ENCODE measurements at places on chromosomes 6 and 20. TPM values are rescaled to one million over a fixed set of nuclear protein-coding genes. Genes with fewer than 3 reads are reported as not detected.

DNA sequence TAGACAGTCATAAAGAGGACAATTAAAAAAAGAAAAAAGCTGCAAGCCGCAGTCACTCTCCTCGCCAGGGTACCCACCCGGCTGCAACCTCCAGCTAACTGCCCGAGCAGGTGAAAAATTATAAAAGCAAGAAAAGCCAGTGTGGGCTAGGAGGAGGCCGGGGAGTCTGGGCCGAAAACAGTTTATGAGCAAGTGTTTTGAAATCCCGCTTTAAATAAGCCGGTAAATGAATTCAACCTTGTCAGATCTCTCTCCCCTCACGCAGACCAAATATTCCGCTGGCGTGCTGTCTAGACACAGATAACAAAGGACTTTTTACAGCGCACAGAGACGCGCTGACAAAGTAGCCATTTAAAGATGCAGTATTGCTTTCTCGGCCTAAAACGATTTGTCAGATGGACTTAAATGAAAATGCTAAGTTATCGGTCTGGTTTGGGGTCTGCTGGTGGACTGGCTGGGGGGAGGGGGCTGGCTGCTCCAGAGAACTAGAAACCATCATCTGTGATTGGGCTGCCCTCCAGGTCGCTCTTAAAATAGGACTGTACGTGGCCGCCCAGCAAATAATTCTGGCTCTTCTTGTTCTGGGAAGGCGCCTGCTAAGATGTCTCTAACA, 24.6 kb downstream of the PMEPA1 start:
- peaks cover 16% of the 10 kb centered on the region for H3K4me1 ChIP-seq
- H3K27ac ChIP-seq = no peak overlapping the region
- peaks cover 6% of the 10 kb centered on the region for H3K27me3 ChIP-seq
- H3K36me3 ChIP-seq = no peaks in the 10 kb centered on the region

DNA sequence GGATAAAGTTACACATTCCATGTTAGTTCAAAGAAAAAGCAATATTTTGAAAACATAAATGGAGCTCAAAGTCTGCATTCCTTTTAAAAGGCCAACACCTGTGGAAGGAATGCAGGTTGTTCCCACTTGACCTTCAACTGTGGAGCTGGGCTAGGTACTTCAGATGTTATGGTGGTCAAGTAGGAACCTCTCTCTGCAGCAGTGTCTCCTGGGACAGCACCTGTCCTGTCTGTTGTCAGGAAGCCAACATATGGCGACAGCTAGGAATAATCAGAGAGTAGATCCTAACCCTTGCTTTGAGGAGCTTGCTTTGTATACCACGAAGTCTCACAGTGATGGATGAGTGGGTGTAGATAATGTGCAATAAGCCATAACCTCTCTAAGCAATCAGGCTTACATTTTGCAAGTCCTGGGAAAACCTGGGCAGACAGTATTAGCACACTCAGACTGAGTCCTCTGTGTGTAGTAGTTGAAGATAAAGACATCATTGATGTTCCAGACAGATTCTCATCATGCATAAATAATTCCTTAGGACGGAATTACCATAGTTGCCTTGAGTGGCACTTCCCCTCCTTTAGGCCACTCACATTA, 347.5 kb downstream of the PRL start:
- H3K4me3 ChIP-seq = no peak overlapping the region
- peaks cover 18% of the 10 kb centered on the region for H3K4me1 ChIP-seq
- H3K27me3 ChIP-seq = no peaks in the 10 kb centered on the region
- H3K27ac ChIP-seq = no peak overlapping the region
- no peak for DNase-seq
- no peaks in the 10 kb centered on the region for H3K36me3 ChIP-seq

DNA sequence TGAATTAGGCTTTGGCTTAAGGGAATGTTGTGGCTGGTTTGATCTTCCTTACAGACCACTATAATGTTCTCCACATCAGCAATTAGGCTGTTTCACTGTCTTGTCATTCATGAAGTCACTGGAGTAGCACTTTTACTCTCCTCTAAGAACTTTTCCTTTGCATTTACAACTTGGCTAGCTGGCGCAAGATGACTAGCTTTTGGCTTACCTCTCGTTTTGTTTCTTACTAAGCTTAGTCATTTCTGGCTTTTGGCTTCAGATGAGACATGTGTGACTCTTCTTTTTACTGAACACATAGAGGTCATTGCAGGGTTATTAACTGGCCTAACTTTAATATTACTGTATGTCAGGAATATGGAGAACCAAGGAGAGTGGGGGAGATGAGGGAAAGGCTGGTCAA, 143.2 kb downstream of the PTCHD4 start:
- H3K4me3 ChIP-seq = no peak overlapping the region
- H3K27ac ChIP-seq = no peak overlapping the region
- no peaks in the 10 kb centered on the region for H3K36me3 ChIP-seq
- no peaks in the 10 kb centered on the region for H3K4me1 ChIP-seq

DNA sequence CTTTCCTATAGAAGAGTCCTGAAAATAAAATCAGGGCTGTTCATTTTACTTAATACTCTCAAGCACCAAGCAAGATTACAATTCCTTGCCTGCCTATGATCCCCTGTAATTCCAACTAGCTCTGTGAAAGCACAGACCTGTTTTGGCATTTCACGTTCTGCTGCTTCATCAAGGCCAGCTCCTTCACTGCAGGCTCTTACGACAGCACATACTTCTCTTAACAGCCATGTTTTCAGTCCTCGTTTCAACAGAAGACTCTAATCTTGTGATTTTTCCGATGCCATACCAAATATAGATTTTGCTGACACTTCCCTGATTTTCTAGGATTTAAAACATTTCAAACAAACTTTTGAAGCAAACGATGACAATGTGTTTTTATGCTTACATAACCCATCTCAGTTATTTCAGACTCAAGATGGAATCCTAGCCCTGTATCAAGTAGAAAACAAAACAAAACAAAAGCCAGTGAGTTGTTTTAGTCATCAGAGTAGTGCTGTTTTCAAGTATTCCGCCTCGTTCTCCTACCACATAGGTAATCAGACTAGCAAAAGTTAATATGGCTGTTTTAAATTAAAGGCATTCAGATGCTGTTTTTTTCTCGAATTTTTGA, 616.5 kb upstream of the CITED2 start:
- no peak for DNase-seq
- no peaks in the 10 kb centered on the region for H3K27me3 ChIP-seq
- no peaks in the 10 kb centered on the region for H3K36me3 ChIP-seq
- H3K4me1 ChIP-seq = no peaks in the 10 kb centered on the region

The TMEM74B gene
- total RNA-seq = 1.1 TPM

The SDCBP2 gene
- 2.0 TPM for total RNA-seq

The MROH8 gene
- total RNA-seq = 2.6 TPM

The PACSIN1 gene
- total RNA-seq = 1.4 TPM

All from activated CD8-positive, alpha-beta T cell treated with anti-CD3 and anti-CD28 coated beads, Interleukin-2, amount 10 ng/mL, durations not matched to agents 7 days and 5 days (primary cell).